T-helper 1 cell (primary cell): ENCODE measurements at places on chromosomes 12 and 14.
A peak's percentile ranks its signal among the peaks of the same experiment; 100 is the strongest.

- DNase-seq: no peak
Measured at GRCh38 chr14:68573722-68574121, 219.1 kb downstream of the ZFP36L1 start.

DNA sequence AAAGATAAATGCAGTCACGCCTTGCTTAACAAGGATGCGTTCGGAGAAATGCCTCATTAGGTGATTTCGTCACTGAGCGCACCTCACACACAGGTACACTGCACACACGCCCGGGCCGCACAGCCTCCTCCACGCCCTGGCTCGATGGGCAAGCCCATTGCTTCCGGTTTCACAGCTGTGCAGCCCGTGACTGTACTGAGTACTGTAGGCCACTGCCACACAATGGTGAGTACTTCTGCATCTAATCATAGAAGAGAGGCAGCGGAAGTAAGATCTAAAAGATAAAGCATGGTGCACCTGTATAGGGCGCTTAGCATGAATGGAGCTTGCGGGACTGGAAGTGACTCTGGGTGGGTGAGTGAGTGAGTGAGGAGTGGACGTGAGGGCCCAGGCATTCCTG, 4.3 kb downstream of the RIMBP2 start:
- no peak for DNase-seq

- DNase-seq: no peak
Measured at GRCh38 chr12:106896603-106897002, 59.1 kb upstream of the TMEM263 start.

DNA sequence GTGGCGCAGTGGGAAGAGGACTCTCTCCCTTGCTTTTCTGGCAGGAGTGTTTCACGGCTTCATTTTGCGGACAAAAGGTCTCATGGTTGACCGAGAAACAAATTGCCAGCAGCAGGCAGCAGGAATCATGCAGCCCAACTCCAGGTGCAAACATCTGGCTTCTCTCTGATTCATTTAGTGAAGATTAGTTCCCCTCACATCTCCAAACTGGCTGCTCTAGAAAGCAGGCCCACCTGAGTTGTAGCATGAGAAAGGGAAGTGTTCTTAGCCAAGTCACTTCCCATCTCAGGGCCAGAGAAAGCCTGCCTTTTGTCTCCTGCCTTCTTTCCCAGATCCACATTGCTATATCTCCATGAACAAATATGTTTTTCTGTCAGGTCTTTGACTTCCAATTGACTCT, 120.8 kb upstream of the CCDC196 start:
- DNase-seq: no peak

GRCh38 chr12:8644345-8645248, 18.0 kb downstream of the MFAP5 start:
- no peak for DNase-seq

GRCh38 chr14:103562179-103562428, 353 bp downstream of the BAG5 start:
- no peak for DNase-seq

GRCh38 chr14:69999261-69999674, 120.1 kb downstream of the SMOC1 start:
- no peak for DNase-seq

DNA sequence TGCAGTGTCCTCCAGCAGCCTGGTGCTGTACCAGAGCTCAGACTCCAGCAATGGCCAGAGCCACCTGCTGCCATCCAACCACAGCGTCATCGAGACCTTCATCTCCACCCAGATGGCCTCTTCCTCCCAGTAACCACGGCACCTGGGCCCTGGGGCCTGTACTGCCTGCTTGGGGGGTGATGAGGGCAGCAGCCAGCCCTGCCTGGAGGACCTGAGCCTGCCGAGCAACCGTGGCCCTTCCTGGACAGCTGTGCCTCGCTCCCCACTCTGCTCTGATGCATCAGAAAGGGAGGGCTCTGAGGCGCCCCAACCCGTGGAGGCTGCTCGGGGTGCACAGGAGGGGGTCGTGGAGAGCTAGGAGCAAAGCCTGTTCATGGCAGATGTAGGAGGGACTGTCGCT, 15.2 kb downstream of the C12orf43 start:
- DNase-seq: no peak

DNA sequence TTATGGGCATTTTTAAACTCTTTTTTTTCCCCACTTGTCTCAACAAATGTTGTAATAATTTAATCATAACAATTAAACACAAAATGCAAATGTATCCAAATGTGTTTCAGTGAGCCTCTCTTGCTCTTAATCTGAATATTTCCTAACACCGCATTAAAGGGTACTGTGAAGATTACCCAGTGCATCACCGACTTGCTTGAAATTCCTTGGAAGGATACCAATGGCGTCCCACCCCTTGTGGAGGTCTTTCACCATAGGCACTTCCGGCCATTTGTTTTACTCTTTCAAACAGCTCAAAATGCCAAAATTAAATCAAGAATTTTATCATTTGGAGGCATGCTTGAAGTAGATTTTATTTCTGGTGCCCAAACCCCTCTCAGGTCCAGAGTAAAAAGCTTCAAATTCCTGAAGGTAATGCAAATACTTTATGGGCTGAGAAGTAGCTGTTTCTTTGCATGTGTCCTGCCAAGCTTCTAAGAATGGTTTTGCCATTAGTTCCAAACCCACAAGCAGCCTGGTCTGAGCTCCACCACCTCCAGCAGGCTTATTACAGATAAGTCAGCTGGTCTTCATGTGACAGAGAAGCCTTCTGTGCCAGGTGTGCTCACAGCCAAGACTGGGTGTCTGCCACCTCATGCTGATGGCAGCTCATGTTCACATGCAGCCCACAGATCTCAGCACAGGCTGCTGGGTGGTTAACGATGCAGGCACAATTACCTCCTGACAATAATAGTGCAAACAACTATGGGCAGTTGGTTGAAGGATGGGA, 16.4 kb upstream of the NUDT4 start:
- DNase-seq: no peak

DNA sequence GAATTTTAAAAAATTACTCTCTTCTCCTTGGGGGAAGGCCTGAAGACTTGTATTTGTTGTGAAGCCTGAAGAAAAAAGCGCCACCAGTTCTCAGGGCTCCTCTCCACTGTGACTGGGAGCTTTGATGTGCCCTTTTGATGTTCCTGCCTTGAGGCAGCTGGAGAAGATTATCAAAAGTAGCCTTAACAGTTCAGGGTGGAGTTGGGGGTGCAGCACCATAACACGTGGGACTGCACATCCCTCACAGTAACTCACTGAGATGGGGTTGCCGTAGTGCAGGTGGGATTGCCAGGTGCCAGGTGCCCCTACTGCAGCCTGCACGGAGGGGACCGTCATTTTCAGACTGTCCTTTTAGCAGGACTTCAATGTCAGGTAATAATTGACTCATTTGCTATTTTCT, 474.1 kb downstream of the ETNK1 start:
- no peak for DNase-seq

DNA sequence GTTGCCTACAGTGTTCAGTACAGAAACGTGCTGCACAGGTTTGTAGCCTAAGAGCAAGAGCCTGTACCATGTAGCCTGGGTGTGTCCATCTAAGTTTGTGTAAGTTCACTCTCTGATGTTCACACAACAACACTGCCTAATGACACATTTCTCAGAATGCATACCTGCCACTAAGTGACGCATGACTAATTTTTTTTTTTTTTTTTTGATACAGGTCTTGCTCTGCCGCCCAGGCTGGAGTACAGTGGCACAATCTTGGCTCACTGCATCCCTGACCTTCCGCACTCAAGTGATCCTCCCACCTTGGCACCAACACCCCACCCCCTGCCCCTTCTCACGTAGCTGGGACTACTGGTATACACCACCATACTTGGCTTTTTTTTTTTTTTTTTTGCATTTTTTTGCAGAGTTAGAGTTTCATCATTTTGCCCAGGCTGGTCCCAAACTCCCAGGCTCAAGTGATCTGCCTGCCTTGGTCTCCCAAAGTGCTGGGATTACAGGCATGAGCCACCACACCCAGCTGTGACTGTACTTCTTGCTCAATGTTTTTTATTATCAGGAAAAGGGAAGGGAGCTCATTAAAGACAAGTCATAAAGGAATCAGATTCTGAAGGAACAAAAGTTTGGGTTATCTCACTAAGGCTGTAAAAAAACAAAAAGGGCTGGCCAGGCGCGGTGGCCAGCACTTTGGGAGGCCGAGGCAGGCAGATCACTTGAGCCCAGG, 10.0 kb upstream of the CDC42BPB start:
- DNase-seq: no peak

DNA sequence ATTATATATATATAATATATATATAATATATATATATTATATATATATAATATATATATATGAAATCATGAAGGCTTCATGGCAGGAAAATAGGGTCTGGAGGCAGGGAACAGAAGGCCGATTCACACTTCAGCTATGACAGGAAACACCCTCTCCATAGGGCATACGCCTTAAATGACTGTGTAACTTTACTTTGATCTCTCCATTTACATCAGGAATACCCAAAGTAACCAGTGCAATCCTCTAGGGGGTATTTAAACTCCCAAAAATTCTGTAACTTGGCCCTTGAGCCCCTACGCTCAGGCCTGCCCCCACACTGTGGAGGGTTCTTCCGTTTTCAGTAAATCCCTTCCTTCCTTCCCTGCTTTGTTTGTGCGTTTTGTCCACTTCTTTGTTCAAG, 40.4 kb upstream of the PPP2R5C start:
- no peak for DNase-seq

GRCh38 chr12:49349266-49349665, 2.6 kb downstream of the DNAJC22 start:
- no peak for DNase-seq

- no peak for DNase-seq
Measured at GRCh38 chr12:3458041-3458440, 33.0 kb upstream of the PRMT8 start.

- DNase-seq: no peak
Measured at GRCh38 chr14:95236221-95236620, 78.9 kb upstream of the DICER1 start.

- DNase-seq: no peak
Measured at GRCh38 chr12:48970702-48971334, 717 bp downstream of the WNT10B start.

GRCh38 chr12:113893221-113893620, 72.9 kb downstream of the RBM19 start:
- DNase-seq: no peak

- DNase-seq: no peak
Measured at GRCh38 chr14:52327374-52328226, 13.5 kb downstream of the PTGER2 start.

DNA sequence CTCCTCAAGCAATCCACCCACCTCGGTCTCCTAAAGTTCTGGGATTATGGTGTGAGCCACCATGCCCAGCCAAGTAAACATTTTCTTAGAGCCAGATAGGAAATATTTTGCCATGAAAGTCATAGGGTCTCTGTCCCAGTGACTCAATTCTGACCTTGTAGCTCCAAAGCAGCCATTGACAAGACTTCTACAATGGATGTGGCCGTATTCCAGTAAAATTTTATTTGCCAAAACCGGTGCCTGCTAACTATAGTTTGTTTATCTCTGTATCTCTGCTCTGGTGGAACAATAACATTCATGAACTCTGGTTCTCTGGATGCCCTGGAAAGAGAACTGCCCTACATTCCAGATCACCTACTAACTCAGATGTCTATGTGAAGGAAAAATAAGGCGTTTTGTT, 54.6 kb upstream of the USP44 start:
- no peak for DNase-seq

DNA sequence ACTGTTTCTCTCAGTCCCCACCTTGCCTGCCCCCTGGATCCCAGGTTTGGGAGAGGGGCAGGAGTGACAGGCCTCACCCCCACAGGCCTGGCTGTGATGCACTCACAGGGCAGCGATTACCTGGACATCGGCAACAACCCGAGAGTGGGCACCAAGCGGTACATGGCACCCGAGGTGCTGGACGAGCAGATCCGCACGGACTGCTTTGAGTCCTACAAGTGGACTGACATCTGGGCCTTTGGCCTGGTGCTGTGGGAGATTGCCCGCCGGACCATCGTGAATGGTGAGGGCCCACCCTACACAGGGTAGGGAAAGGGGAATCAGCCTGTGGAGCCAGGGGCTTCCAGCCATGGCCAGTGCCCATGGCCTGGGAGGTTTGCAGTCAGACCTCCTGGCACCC, 8.6 kb downstream of the ACVRL1 start:
- no peak for DNase-seq

DNA sequence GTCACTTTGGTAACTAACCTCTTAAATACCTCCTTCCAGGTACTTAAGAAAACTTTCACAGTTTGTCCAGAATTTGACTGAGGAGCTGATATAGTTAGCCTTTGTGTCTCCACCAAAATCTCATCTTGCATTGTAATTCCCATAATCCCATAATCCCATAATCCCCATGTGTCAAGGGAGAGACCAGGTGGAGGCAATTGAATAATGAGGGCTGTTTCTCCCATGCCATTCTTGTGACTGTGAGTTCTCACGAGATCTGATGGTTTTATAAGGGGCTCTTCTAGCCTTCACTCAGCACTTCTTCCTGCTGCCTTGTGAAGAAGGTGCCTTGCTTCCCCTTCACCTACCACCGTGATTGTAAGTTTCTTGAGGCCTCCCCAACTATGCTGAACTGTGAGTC, 7.8 kb upstream of the NOVA1 start:
- no peak for DNase-seq

- DNase-seq: no peak
Measured at GRCh38 chr14:92481811-92482555, 31.6 kb upstream of the RIN3 start.

DNA sequence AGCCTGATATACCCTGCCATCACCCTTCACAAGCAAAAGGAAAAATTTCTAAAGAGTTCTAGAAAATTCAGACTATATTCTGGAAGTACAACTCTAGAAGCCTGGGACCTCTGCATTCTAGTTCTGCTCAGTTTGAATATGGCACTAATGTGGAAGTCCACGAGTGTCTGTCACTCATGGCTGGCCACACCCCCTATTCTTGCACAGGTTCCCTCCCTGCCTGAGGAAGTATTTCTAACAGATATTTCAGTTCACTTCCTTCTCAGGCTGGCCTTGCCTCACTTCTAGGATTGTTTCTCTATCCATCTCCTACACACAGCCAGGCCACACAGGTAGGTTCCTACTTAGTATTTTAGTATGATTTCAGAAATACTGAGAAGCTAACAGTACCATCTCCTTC, 67.4 kb downstream of the PHLDA1 start:
- DNase-seq: peak; percentile 15

DNA sequence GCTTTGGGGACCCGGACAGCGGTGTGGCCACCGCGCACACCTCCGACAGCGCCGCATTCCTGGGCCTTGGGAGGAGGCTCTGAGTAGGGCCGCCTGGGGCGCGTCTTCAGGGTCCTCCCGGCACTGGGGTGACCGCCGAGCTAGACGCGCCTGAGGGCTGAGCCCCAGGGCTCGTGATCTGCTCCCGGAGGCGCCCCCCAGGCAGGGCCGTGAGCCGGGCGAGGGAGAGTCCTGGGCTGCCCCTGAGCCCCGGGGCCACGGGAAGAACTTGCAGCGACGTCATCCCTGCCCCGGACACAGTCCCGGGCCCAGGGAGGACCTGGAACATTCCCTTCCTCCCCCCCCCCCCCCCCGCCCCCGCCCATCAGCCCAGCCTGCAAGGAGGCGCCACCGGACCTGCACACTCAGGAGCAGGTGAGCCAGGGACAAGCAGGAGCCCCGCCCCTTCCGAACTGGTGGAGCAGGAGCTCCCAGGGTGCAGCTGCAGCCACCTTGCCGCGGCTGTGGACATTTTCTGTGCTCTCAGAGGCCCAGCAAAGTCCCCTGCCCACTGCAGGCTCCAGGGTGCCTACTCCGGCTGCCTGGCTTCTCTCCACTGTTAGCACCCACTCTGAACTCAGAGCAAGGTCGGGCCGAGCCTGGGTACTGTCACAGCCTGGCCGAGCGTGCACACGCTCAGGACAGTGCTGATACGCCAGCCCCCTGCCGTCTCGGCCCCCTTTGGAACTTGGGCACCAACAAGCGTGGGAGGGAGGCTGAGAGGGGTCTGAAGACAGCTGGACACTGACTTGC, 50.7 kb downstream of the A2M start:
- no peak for DNase-seq
